AG04449 (cell line): ENCODE measurements at places on chromosomes 3 and 15.

DNA sequence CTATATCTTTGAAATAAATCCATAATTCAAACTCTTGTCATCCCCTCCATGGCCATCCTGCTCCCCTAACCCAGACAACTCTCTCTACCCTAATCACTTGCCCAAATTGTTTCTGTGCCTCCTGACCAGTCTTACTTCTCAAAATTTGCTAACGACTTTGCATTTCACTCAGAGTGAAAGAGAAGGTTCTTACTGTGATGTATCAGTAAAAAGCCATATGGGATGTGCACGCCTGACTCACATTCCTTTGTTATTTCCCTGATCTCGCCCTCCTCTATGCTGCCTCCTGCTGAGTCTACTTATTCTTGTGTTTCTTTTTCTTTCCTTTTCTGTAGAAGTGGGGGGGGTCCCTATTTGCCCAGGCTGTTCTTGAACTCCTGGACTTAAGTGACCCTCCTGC, 487.2 kb upstream of the FRG2C start:
- DNase-seq = no peak

GRCh38 chr3:179528772-179529171, 34.0 kb upstream of the ACTL6A start:
- no peak for DNase-seq

- DNase-seq = no peak
These were observed 33.3 kb upstream of the MEIS2 start for GRCh38 chr15:37133602-37134001.

DNA sequence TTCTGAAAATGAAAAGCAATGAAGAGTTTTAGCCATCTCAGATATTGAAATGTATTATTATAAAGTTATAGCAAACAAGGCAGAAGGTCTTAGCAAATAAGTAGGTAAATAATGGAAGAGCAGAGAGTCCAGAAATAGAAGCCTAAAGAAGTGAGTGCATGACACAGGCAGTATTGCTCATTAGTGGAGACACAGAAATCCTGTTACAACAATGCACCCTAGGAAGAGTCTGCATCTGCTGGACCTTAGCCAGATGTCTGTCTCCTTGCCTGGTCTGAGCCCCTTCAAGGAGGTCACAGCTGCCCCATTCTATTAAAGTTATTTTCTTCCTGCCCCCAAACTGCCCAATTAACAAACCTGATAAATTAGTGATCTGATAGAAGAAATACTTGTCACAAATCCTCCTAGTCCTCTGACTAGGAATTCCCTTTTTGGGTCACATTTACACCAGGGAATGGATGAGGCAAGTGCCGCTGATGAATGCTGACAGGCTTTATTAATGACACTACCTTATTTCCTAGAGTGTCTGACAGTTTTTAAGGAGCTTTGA, 51.9 kb downstream of the HOMER2 start:
- DNase-seq = no peak

DNA sequence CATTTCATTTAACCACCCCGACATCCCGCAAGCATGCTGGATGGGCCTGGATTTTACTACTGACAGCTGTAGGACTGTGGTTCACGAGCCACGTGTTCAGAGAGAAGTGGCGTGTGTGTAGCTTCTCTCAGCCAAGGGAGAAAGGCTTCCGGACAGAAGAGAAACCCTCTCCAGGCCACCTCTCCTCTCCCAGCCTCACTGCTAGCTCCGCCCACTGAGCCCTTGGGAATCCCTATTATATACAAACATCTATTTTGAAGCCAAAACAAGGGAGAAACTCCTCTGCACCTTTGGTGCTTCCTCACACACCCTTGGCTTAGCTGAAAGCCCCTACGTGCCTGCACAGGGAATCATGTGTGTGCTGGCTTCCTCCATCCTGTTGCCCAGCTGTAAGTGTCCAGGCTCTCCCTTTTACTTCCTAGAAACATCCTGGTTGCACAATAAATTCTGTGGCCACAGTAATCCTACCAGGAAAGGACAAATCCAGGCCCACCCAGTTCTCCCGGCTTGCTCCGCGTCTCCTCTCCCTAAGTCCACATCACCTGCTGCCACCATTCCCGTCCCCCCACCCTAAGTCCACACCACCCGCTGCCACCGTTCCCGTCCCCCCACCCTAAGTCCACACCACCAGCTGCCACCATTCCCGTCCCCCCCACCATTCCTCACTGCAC, 30.5 kb downstream of the PCSK6 start:
- DNase-seq = no peak

GRCh38 chr15:38475361-38475760, 21.4 kb downstream of the FAM98B start:
- no peak for DNase-seq

DNA sequence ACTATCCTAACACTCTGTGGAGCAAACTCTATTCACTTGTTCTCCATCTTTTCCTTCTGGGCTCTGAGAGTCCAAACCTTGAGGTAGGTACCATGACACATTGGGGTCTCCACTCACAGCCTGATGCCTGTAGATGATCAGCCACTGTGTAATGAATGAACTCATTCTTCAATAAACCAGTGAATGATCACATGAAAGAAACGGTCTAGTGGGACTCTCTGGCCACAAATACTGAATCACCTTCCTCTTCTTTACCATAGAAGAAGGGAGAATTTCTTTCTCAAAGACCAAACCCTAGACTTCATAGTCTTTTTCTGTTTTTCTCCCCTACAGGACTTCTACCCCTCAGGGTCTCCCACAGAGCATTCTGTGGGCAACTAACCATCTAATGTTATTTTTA, 20.5 kb upstream of the ABHD2 start:
- no peak for DNase-seq

DNA sequence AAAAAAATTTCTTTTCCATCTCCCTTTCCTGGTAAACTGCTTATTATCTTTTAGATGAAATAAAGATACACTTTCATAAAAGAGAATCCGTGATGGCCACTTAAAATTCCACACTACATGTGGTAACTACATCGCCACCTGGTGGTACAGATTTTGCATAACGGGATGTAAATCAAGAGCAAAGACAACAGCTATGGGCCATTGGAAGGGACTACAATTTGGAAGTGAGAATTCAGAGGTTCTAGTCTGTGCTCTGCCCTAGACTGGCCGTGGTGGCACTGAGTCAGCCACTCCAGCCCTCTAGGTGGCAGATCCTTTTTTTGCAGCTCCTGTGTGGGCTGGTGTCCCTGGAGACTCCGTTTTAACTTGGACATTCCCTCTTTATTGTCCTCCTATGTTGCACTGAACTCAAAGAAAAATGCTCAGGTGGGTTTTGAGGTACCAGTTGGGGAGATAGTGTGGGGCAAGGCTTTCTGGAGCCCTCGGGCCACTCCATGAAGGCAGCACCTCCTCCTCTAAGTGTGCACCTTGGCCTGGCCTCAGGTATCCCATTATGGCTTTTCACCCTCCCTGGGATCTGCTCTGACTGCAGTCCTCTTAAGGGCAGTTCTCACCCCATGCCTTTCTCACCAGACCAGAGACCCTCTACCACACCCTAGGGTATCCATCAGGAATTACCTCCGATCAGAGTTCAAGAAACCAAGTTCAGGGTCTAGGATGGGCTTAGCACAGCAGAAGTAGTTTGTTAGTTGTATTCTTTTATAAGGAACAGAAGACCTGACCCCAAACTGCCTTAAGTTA, 54.9 kb downstream of the SPSB4 start:
- peak; percentile 33 for DNase-seq

- DNase-seq = no peak
These were observed 44.8 kb upstream of the MUC4 start for GRCh38 chr3:195856410-195857084.

DNA sequence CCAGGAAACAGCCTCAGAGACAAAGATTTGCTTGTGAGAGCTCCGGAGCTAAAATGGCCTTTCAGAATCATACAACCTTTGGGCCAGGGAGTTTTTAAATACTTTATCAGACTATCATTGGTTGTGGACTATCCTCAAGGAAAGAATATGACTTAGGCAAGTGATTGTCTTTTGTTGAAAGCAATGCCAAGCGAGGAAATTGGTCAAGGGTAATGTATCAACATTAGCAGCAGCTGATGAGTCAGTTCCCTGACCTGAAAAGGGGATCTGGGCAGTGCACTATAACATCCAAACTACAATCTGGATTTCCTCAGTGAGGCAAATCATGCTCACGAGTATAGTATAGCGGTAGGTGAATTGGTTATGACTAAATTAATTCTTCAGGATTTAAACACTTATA, 303.6 kb downstream of the LSAMP start:
- no peak for DNase-seq

DNA sequence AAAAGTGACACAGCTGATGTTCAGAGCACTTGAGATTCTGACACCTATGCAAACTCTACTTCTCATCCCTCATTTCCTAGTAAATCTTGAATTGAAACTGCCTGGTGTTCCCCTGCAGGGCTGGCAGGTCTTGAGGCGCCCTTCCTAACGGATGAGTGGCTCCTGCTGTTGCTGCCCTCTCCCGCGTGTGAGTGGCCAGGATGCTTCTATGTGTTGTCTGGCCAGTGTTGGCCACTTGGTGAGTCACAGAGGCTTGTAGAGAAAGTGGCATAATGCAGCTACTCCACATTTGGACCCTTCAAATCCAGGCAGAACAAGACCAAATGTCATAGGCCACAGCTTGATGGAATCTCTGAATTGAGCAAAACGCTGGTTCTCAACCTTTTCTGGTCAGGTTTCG, 63.6 kb downstream of the MOBP start:
- DNase-seq = no peak

DNA sequence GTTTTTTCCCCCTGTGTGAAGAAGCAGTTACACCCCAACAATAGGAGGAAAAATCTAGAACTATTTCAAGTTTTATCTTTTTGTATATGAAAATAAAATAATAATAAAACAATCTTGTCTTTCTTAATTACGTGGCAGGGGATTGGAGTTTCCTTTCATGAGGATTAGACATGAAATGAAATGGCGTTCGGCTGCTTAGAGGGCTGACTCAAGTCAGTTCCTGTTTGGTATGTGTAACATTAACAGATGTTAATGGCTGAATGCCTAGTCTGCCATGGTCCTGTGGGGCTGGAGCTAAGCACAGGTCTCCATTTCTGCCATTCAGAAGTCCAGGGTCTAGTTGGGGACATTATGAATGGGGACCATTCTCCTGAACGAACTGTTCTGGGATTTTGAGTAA, 3.1 kb upstream of the EXOG start:
- DNase-seq = no peak

DNA sequence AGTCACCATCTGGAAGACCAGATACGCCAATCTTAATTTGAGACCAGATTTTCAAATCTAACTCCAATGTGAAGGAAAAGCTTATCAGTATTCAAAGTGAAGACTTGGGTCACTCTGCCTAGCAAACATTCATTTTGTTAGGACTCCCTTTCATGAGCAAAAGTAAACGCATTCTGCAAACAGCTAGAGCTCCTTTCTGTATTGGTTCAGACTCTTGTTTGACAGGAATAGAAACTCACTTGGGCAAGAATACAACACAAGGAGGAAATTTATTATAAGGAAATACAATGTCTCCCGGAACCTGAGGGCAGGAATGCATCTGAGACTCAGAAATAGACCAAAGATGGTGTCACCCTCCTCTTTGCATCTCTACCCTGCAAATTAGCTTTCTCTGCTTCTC, 558.6 kb downstream of the TAFA4 start:
- no peak for DNase-seq

GRCh38 chr15:89088605-89089315, 504 bp downstream of the ABHD2 start:
- no peak for DNase-seq

GRCh38 chr3:10758304-10759037, 57.6 kb upstream of the SLC6A11 start:
- peak; percentile 24 for DNase-seq

GRCh38 chr15:63085289-63085688, 36.4 kb upstream of the LACTB start:
- DNase-seq = no peak

GRCh38 chr3:23108451-23109057, 94.6 kb upstream of the UBE2E2 start:
- DNase-seq = no peak

DNA sequence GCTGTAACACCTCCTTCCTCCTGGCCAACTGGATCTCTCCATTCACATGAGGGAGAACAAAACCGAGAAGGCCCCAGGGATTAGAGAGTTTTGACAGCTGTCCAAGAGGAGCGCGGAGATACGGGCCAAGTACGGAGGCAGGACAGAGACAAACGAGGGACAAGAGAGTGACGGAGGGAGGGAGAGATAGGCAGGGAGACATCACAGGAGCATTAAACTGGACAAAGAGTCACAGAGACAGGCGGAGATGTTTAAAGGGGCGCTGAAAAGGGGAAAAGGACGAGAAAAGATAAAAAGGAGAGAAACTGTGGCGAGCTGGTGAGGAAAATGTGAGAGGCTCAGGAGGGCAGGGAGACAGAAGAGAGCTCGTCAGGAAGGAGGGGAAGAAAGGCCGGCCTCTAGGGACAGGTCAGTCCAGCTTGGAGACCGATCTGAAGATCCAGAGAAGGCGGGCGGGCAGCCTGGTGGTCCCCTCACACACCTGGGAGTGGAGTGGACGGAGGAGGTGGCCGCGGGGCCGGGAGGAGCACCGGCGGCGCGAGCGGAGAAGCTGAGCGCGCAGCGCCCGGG, 40.5 kb upstream of the ROPN1 start:
- DNase-seq = no peak

GRCh38 chr15:68268405-68268804, 9.1 kb upstream of the FEM1B start:
- no peak for DNase-seq

DNA sequence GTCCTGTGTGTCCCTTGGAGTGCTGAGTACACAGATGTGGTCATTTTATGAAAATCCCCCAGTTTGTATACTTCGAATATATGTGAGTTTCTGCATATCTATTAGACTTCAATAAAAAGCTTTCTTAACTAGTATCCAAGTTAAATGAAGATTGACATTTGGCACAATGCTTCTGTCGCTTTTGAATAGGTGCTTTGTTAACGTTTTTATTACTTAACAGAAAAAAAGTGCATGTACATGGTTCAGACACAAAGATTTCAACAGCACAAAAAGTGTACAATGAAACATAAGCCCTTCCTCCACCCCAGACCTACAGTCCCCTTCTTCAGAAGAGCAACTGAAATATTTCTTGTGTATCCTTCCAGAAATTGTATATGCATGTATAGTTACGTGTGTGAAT, 427.4 kb upstream of the PROK2 start:
- DNase-seq = no peak

- no peak for DNase-seq
These were observed 41.5 kb downstream of the FGF7 start for GRCh38 chr15:49464522-49464921.

DNA sequence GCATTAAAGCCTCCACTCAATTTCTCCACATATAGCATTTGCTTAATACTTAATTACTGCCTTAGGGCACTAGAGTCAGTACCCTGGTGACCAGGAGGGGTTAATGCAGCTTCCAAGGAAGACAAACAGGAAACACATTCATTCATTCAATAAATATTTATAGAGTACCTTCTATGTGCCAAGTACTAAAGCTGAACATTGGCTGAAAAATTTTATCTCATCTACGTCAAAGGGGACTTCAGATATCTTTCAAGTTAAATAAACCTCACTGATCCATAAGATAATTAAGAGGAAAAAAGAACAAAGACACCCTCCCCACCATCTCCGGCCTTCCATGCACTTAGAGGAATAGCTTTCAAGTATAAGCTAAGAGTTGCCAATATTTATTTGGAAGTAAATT, 156.9 kb upstream of the PRICKLE2 start:
- DNase-seq = no peak
